ENCODE measurements at places on chromosomes 7 and 10. TPM values are rescaled to one million over a fixed set of nuclear protein-coding genes. Genes with fewer than 3 reads are reported as not detected.

GRCh38 chr7:2104107-2104710 is 128.5 kb downstream of the MAD1L1 start:
- H3K4me3 ChIP-seq, result peak overlapping the region; percentile 40
- peaks cover 57% of the 10 kb centered on the region for H3K4me1 ChIP-seq
- H3K36me3 ChIP-seq, result no peaks in the 10 kb centered on the region
- H3K27ac ChIP-seq, result peak overlapping the region; percentile 47
- DNase-seq, result peak; percentile 87

GRCh38 chr7:4650433-4651047 is 31.6 kb upstream of the FOXK1 start:
- no peak overlapping the region for H3K4me3 ChIP-seq
- DNase-seq, result peak; percentile 41
- no peaks in the 10 kb centered on the region for H3K36me3 ChIP-seq
- no peaks in the 10 kb centered on the region for H3K27me3 ChIP-seq
- peak overlapping the region; percentile 31 for H3K27ac ChIP-seq

DNA sequence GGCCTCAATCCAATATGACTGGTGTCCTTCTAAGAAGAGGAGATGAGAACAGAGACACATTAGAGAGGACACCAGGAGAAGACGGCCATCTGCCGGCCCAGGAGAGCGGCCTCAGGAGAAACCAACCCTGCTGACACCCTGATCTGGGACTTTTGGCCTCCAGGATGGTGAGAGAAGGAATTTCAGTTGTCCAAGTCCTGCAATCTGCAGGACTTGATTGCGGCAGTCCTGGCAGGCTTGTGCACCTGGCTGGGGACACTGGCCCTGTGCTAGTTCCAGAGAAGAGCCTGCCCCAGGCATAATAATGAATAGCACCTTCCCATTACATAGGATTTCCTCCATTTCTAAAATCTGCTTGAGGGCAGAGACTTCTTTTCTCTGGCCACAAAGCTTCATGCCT is 409.9 kb upstream of the SHH start:
- no peak for DNase-seq
- no peaks in the 10 kb centered on the region for H3K4me1 ChIP-seq
- H3K36me3 ChIP-seq, result no peaks in the 10 kb centered on the region
- H3K4me3 ChIP-seq, result no peak overlapping the region
- H3K27ac ChIP-seq, result no peak overlapping the region

GRCh38 chr7:129017933-129018538 is 36.9 kb downstream of the TNPO3 start:
- H3K27me3 ChIP-seq, result no peaks in the 10 kb centered on the region
- peaks cover 44% of the 10 kb centered on the region for H3K36me3 ChIP-seq

DNA sequence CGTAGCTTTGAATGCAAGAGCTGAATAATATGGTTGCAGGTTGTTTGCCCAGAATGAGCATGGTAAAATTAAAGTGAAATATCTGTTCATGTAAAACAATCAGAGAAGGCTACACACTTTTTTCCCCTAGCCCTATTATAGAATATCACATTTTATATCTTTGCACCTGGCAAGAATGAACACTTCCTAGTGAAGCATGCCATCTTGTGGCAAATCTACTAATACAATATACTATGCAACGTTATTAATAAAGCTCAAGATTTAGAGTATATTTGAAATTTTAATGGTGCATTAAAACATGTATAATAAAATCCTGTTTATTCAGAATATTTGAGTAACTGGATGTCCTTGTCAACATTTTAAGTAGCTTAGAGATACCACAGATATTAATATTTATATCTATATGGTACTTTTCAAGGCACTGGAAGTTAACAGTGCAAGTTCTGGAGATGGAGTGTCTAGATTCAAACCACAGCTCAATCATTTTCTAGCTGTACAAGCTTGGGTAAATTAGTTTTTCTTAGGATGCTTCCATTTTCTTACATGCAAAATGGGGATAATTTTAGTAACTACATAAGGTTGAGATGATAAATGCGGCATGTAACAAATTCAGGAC is 643.1 kb upstream of the SEMA3D start:
- no peak overlapping the region for H3K4me3 ChIP-seq
- no peak for DNase-seq
- H3K27me3 ChIP-seq, result no peaks in the 10 kb centered on the region
- H3K4me1 ChIP-seq, result no peaks in the 10 kb centered on the region
- H3K27ac ChIP-seq, result no peak overlapping the region

DNA sequence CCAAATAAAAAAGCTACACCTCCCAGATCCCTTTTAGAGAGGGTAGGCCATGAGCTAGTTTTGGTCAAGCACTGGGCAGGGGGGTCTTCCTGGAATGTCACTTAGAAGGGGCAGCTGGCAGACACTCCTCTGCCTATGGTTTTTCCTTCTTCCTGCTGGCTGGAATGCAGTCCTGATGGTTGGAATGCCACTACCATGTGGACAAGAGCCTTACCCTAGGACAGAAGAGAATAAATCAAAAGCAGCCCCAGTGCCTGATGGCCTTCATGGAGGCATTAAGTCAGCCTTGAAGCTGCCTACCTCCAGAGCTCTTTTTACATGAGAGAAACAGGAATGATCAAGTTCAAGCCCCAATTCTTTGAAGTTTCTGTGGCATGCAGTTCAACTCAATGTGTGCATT is 43.5 kb upstream of the SORBS1 start:
- H3K4me1 ChIP-seq, result peaks cover 24% of the 10 kb centered on the region
- peaks cover 13% of the 10 kb centered on the region for H3K36me3 ChIP-seq
- H3K4me3 ChIP-seq, result no peak overlapping the region

DNA sequence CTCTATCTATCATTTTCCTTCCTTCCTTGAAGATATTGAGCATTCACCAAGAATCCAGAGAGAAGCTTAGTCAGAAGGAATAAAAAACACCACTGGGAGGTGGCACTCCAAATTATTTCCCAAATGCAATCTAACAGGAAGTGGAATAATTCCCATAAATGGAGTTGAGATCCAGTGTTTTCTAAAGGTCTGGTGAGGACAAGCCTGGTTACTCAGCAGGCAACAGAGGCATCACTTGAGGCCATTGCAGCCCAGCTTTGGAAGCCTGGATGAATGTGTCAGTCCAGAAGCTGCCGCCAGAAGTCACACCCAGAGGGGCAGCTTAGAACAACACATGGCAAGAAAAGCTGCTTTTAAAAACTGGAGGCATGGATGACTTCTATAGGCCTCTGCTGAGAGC is 288.9 kb upstream of the KLF6 start:
- peak overlapping the region; percentile 68 for H3K27ac ChIP-seq
- peak; percentile 41 for DNase-seq
- H3K4me3 ChIP-seq, result no peak overlapping the region
- no peaks in the 10 kb centered on the region for H3K36me3 ChIP-seq
- no peaks in the 10 kb centered on the region for H3K27me3 ChIP-seq

DNA sequence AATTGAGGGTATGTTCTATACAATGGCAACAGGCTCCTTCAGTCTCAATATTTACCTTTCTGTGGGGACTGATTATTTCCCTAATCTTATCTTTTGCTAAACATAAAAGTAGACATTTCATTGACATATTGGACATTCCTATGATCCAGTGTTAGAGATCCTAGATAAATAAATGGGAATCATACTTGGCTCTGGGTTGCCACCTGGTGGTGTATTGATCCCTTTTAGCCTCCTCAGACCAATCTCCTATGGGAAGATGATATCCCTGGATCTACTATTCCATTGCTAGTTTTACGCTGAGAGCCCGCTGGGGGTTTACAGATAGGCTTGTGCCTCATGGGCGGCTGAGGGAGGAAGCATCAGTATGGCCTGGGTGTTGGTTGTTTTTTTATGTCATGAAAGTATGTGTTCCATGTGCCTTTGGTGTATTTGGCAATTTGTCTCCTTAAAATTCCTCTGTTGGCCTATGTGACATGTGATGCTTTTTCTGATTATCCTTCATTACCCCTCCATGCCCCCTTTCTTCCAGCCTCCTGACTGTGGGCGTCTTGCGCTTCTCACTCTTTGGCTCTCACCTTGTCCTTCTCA is 18.8 kb downstream of the CELF2 start:
- H3K36me3 ChIP-seq, result no peaks in the 10 kb centered on the region
- no peak for DNase-seq
- peak overlapping the region; percentile 72 for H3K27ac ChIP-seq

DNA sequence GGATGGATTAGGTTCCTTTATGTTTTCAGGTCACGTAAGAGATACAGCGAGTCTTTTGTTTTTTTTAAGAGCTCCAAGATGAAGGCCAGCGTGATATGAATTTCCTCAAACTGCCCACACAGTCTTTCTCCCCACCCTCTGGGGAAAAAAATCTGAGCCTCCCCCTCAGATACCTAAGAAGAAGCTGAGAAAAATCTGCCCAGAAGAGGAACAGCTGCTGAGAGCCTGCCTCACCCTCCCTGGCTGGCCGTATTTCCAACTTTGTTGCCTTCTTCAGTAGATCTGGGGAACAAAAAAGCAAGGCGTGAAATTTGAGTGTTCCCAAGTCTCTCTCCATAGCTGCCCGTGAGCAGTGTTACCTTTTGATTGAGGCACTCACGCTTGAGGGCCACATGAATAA is 208.1 kb downstream of the KIAA1217 start:
- no peaks in the 10 kb centered on the region for H3K27me3 ChIP-seq
- no peak overlapping the region for H3K4me3 ChIP-seq
- H3K27ac ChIP-seq, result peak overlapping the region; percentile 76
- H3K4me1 ChIP-seq, result peaks cover 36% of the 10 kb centered on the region
- DNase-seq, result no peak

GRCh38 chr10:89129911-89130310 is 77.2 kb downstream of the CH25H start:
- H3K4me3 ChIP-seq, result no peak overlapping the region
- H3K27ac ChIP-seq, result no peak overlapping the region
- H3K36me3 ChIP-seq, result no peaks in the 10 kb centered on the region
- H3K27me3 ChIP-seq, result no peaks in the 10 kb centered on the region
- peak; percentile 14 for DNase-seq

DNA sequence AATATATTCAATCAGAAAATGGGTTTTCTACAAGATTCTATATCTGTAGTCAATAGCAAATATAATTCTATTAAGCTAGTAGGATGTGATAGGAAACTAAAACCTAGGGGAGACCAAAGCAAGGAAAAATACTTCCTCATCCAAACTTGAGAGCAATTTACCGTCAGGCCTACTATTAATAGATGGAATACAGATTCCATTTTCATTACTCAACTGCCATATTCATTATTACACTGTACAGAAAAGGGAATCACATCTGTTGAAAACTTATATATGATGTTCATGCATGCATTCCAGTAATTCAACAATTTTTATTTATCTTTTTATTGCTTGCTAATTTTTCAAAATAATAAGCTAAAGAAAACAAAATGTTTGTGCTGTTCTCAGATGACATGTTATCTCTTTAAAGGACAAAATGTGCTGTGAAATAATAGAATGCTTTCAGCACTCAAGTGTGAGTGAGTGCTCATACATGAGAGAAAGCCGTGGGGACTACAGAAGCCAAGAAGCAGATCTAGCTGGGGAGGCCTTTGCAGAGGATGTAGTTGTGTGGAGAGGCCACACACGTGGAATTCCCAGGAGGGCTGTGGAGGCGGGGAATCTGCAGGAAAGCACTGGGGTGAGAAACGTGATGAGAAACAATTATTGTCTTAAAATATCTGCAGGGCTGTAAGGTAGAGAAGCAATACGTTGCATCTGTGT is 110.0 kb downstream of the EGFR start:
- no peak overlapping the region for H3K4me3 ChIP-seq
- H3K27me3 ChIP-seq, result no peaks in the 10 kb centered on the region
- peak overlapping the region; percentile 81 for H3K27ac ChIP-seq
- H3K4me1 ChIP-seq, result peaks cover 94% of the 10 kb centered on the region

GRCh38 chr7:130982651-130983050 is 248.6 kb upstream of the KLF14 start:
- no peak for DNase-seq
- H3K27ac ChIP-seq, result peak overlapping the region; percentile 41
- H3K36me3 ChIP-seq, result peaks cover 15% of the 10 kb centered on the region
- peaks cover 82% of the 10 kb centered on the region for H3K4me1 ChIP-seq
- no peaks in the 10 kb centered on the region for H3K27me3 ChIP-seq

- no peak for DNase-seq
- peaks cover 48% of the 10 kb centered on the region for H3K27me3 ChIP-seq
- no peaks in the 10 kb centered on the region for H3K36me3 ChIP-seq
- no peak overlapping the region for H3K27ac ChIP-seq
- H3K4me3 ChIP-seq, result no peak overlapping the region
Measured at GRCh38 chr10:66931340-66931948, 5.6 kb downstream of the LRRTM3 start.

DNA sequence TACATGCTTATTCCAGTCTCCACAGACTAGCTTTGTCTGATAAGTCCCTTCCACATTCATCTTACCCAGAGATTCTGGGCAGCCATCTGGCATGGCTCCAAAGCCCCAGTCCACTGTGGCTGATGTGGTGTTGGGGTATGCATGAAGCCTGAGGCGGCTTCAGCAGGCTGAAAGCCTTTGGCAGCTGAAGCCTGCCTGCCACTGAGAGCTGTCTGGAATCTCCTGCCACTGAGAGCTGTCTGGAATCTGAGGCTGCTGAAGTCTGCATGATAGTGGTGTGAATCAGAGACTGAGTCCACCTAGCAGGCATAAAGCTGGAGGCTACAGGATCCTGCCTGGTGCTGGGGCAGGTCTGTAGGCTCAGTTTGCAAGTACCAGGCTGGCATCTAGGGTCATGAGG is 87.1 kb downstream of the DYNC1I1 start:
- no peaks in the 10 kb centered on the region for H3K4me1 ChIP-seq
- no peak overlapping the region for H3K4me3 ChIP-seq
- H3K27me3 ChIP-seq, result no peaks in the 10 kb centered on the region
- no peak for DNase-seq
- H3K36me3 ChIP-seq, result peaks cover 8% of the 10 kb centered on the region

DNA sequence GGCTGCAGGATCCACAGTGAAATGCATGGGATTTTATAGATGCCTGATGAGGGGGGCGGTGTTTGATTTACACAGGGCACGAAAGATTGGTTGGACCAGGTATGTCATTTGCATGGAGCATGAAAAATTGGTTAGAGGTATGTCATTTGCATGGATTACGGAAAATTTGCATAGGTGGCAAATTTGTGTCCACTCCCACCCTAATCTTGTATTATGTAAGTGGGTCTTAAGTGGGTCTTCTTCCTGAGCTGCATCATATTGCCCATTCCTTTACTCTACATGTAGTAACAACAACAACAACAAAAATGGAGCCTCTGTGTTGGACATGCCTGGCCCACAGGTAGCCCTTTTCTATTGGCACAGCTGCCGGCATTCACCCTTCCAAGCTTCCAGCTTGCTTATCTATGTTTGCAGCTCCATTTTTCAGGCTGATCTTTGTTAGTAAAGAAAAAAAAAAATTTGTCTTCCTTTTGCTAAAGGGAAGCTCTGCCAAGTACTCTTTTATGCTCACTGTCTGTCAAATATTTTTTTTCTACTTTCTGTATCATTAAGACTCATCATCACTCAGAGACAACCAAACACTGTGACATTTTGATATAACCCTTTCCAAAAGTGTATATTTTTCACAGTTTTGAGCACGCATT is 10.3 kb upstream of the ZNF273 start:
- H3K4me3 ChIP-seq, result no peak overlapping the region
- no peak for DNase-seq
- no peaks in the 10 kb centered on the region for H3K36me3 ChIP-seq
- H3K27ac ChIP-seq, result no peak overlapping the region

ASB4 gene
- 6.3 TPM for total RNA-seq

CNTNAP2 gene
- 0.99 TPM for total RNA-seq

NKX2-3 gene
- total RNA-seq, result not detected
